ENCODE measurements at places on chromosomes 12 and 14. TPM values are rescaled to one million over a fixed set of nuclear protein-coding genes. Genes with fewer than 3 reads are reported as not detected.
A peak's percentile ranks its signal among the peaks of the same experiment; 100 is the strongest.

GRCh38 chr12:108325018-108325358, 14.1 kb downstream of the CMKLR1 start:
- H3K36me3 ChIP-seq = no peaks in the 10 kb centered on the region
- H3K4me3 ChIP-seq = no peak overlapping the region
- H3K4me1 ChIP-seq = no peaks in the 10 kb centered on the region
- no peaks in the 10 kb centered on the region for H3K27me3 ChIP-seq
- DNase-seq = no peak

- H3K36me3 ChIP-seq = no peaks in the 10 kb centered on the region
- H3K27me3 ChIP-seq = no peaks in the 10 kb centered on the region
- H3K4me1 ChIP-seq = no peaks in the 10 kb centered on the region
- no peak overlapping the region for H3K27ac ChIP-seq
These were observed 206.5 kb upstream of the EEA1 start for GRCh38 chr12:93135286-93136239.

- H3K27ac ChIP-seq = no peak overlapping the region
- no peak overlapping the region for H3K4me3 ChIP-seq
- H3K4me1 ChIP-seq = no peaks in the 10 kb centered on the region
- H3K36me3 ChIP-seq = no peaks in the 10 kb centered on the region
- DNase-seq = peak; percentile 11
- no peaks in the 10 kb centered on the region for H3K27me3 ChIP-seq
These were observed 24.1 kb downstream of the PRIMA1 start for GRCh38 chr14:93764211-93764659.

- peak overlapping the region; percentile 34 for H3K27ac ChIP-seq
- H3K36me3 ChIP-seq = no peaks in the 10 kb centered on the region
- H3K4me1 ChIP-seq = peaks cover 4% of the 10 kb centered on the region
- peak; percentile 50 for DNase-seq
These were observed 25.8 kb upstream of the STRAP start for GRCh38 chr12:15856097-15856982.

- no peaks in the 10 kb centered on the region for H3K27me3 ChIP-seq
- H3K27ac ChIP-seq = no peak overlapping the region
- H3K4me3 ChIP-seq = no peak overlapping the region
- no peak for DNase-seq
- no peaks in the 10 kb centered on the region for H3K4me1 ChIP-seq
These were observed 77.3 kb upstream of the PCNX4 start for GRCh38 chr14:60014402-60014801.

- H3K4me1 ChIP-seq = no peaks in the 10 kb centered on the region
- no peak overlapping the region for H3K4me3 ChIP-seq
- no peak for DNase-seq
These were observed 55.3 kb downstream of the DACT1 start for GRCh38 chr14:58693048-58693447.

DNA sequence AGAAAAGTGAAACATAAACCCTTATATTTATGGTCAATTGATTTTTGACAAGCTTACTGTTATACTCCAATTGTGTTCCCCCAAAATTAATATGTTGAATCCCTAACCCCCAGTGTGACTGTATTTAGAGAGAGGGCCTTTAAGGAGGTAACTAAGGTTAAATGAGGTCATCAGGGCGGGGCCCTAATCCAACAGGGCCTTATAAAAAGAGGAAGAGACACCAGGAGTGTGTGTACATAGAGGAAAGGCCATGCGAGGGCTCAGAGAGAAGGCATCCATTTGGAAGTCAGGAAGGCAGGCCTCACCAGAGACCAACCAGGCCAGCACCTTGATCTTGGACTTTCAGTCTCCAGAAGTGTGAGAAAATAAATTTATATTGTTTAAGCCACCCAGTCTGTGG, 6.5 kb upstream of the VTI1B start:
- no peaks in the 10 kb centered on the region for H3K4me1 ChIP-seq
- H3K4me3 ChIP-seq = no peak overlapping the region
- H3K36me3 ChIP-seq = peaks cover 13% of the 10 kb centered on the region
- no peak for DNase-seq
- no peaks in the 10 kb centered on the region for H3K27me3 ChIP-seq
- no peak overlapping the region for H3K27ac ChIP-seq

GRCh38 chr12:67193704-67194103, 75.5 kb upstream of the CAND1 start:
- H3K4me3 ChIP-seq = no peak overlapping the region
- no peaks in the 10 kb centered on the region for H3K27me3 ChIP-seq
- peak; percentile 16 for DNase-seq
- H3K36me3 ChIP-seq = no peaks in the 10 kb centered on the region

DNA sequence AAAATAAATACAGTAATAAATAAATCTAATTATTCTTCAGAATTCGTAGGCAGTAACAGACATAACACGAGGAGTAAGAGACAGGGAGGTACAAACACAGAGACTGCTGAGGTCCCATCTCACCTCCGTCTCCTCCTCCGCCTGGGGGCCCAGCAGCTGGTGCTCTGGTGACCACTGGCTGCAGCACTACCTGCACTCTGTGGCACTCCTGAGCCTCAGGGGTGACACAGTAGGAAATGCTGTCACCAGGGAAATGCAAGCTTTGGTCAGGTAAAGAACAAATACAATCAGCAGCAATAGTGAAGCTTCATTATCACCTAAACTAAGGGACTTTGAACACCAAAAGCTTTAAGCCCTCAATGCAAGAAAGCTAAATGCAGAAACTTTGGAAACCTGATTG, 19.6 kb downstream of the GSTZ1 start:
- H3K27ac ChIP-seq = no peak overlapping the region
- H3K27me3 ChIP-seq = no peaks in the 10 kb centered on the region
- no peak overlapping the region for H3K4me3 ChIP-seq
- DNase-seq = no peak
- no peaks in the 10 kb centered on the region for H3K36me3 ChIP-seq

DNA sequence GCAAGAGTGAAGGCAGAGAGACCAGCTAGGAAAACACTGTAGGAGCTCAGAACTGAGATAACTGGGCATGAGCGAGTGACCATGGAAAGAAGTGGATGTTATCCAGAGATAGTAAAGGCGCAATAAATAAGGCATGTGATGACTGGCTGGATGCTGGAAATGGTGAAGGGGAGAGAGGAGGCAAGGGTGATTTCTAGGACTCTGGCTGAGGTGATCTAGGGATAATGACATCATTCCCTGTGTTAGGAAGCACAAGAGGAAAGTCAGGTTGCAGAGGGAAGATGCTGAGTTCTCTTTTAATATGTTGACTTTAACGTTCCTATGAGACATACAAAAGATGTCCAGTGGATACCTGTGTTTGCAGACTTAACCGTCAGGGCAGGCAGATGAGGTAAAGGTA, 78.7 kb downstream of the C12orf56 start:
- no peak overlapping the region for H3K27ac ChIP-seq
- no peaks in the 10 kb centered on the region for H3K27me3 ChIP-seq
- DNase-seq = no peak
- H3K4me1 ChIP-seq = no peaks in the 10 kb centered on the region
- no peaks in the 10 kb centered on the region for H3K36me3 ChIP-seq

P2RX2 gene
- not detected for total RNA-seq

PLD4 gene
- 0.17 TPM for total RNA-seq

TCTN1 gene
- total RNA-seq = 24.9 TPM

ADCY6 gene
- 53.2 TPM for total RNA-seq

PRB4 gene
- not detected for total RNA-seq

DCAF4 gene
- 10.2 TPM for total RNA-seq

SELPLG gene
- 0.51 TPM for total RNA-seq

CCDC184 gene
- 0.17 TPM for total RNA-seq
